ENCODE measurements at places on chromosomes 5 and 9.

- DNase-seq = peak; percentile 19
Observed at GRCh38 chr9:28770827-28771226, 1197.5 kb upstream of the C9orf72 start.

DNA sequence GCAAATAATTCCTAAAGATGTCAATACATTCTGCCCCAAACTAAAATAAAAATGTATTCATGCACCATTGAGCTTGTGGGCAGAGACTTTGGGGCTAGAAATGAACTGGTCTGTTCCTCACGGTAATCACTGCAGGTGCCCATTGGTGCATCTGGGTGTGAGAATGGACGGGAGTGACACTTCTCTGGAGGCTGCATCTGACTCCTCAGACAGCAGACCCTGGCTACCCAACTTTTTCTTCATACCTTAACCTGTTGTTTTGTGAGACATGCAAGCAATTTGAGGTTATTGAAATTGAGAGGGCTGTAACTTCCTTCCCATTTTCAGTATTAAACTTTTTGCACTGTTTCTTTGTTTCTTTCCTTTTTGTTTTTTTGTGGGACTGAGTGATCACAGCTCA, 333.4 kb downstream of the ICE1 start:
- DNase-seq = no peak

DNA sequence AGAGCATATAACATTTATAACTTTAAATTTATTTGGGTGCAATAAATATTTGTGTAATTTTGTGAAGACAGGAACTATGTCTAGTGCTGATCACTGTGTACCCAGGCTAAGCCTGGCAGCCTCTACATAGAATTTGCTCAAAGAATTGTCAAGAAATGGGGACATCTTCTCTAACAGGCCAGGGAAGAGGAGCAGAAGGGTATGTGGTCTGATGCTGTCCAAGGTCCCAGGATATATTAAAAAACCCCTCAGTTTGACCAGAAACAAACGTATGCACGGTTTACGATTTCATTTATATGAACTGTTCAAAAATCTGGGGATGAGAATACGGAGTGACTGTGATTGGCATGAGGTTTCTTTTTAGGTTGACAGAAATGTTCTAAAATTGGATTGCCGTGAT, 55.9 kb downstream of the MAT2B start:
- DNase-seq = no peak

DNA sequence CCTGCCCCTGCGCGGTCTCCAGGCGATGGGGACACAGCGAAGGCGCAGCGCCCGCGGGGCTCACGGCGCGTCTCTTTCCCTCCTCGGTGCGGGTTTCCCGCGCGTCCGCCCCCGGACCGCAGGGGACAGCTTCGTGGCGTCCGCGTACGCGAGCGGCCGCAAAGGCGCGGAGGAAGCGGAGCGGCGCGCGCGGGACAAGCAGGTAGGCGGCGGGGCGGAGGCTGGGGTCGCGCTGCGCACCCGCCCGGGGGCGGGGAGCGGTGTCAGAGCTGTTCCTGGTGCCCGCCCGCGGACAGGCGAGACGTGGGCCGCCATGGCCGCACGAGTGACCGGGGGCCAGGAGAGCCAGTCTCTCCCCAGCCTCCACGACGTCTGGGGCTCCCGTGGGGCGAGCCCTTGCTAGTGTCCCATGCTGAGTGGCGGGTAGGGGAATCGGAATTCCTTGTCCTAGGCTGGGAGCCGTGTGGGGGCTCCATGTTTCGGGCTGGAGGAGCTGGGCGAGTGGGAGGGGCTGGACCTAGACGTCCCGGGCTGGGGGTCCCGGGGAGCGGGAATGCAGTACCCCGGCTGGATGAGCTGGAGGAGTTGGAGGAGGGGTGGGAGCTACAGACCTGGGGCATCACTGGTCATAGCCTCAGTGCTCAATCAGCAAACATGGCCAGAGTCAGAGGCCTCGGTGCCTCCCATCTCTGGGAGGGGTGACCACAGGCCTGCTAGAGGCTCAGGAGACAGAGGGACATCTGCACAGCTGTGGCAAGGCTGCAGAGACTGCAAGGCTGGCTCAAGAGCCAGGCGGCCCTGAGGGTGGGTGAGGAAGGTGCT, 968 bp downstream of the NKD2 start:
- DNase-seq = no peak

DNA sequence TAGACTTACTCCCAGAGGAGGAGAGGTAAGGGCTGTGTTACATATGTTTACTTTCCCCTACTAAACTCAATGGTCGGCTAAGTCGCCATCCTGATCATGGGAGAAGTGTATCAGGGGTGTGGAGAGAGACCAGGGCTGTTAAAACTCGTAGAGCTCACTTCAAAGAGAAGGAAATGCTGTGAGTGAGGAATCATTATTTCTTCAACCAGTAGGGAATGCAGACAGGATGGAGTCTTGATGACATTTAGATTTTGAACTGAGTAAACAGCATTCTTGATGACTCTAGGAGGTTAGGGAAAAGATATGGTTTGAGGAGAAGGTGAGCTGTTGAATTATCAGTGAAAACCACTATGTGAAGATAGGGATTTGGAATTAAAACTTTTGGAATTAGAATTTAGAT, 17.3 kb downstream of the RECK start:
- DNase-seq = no peak

GRCh38 chr5:109823597-109823996, 133.9 kb downstream of the MAN2A1 start:
- no peak for DNase-seq
